ENCODE measurements at places on chromosomes 7 and 10. TPM values are rescaled to one million over a fixed set of nuclear protein-coding genes. Genes with fewer than 3 reads are reported as not detected.

DNA sequence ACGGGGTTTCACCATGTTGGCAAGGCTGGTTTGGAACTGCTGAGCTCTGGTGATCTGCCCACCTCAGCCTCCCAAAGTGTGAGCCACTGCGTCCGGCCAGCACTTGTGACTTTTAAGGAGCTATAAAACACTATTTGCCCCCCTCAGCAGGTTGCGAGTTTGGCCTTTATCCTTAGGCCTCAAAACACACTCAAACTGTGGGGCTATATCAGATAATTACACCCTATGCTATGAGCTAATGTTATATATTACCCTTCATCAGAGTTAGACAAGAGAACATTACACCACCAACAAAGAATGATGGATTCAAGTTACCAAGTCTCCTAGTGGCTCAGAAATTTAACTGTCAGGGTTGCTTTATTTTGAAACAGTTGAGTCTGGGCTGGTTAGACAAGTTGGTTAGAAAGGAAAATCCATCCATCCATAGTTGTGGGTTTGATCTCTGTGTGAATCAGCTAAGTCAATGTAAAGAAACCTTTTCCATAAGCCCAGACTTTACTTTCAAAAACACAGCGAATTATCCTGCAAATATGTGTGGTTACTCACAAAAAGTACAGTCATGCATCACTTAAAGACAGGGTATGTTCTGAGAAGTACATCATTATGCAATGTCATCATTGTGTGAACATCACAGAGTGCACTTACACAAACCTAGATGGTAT lies 115.8 kb downstream of the SEMA3D start:
- H3K36me3 ChIP-seq = peaks cover 4% of the 10 kb centered on the region
- H3K4me1 ChIP-seq = peaks cover 43% of the 10 kb centered on the region
- no peaks in the 10 kb centered on the region for H3K27me3 ChIP-seq
- H3K27ac ChIP-seq = no peak overlapping the region
- no peak for DNase-seq
- H3K4me3 ChIP-seq = no peak overlapping the region

DNA sequence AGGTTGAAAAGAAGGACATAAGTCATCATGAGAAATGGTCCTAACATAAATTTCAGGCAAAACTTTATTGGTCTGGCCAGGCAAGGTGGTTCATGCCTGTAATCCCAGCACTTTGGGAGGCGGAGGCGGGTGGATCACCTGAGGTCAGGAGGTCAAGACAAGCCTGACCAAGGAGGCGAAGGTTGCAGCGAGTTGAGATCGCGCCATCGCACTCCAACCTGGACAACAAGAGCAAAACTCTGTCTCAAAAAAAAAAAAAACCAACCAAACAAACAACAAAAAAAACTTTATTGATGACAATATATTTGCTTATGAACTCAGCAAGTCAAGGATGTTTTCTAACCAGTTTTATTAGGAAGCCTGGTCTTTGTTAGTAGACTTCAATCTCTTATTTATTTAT lies 54.6 kb upstream of the ARHGAP21 start:
- H3K27ac ChIP-seq = no peak overlapping the region
- no peaks in the 10 kb centered on the region for H3K36me3 ChIP-seq
- H3K4me1 ChIP-seq = peaks cover 1% of the 10 kb centered on the region
- no peaks in the 10 kb centered on the region for H3K27me3 ChIP-seq
- DNase-seq = no peak
- no peak overlapping the region for H3K4me3 ChIP-seq

DNA sequence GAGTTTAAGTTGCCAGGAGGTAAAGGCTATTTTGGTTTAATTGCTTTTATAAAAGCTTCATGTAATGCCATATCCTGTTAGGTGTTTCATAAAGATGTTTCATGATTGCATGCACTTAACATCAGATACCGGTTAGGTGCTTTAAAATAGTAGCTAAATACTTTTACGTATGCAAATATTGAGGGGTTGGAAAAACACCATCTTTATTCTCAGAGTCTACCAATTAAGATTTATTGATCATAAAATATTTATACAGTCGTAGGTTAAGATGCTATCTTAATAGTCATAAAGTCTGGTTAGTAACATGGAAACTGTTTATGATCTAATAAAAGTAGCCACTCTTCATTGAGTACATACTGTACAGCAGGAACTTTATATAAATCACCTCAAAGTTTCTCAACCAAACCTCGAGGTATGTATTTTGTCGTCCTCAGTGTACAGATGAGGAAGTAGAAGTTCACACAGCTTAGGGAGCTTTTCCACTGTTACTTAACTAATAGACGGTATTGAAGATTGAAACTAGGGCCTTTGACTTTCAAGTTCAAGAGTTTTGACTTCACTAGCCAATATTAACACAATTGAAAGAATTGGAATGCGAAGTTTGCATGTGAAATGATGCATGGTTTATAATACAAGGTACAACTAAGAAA lies 897.1 kb downstream of the GATA3 start:
- peaks cover 2% of the 10 kb centered on the region for H3K27me3 ChIP-seq
- no peak overlapping the region for H3K27ac ChIP-seq
- no peaks in the 10 kb centered on the region for H3K4me1 ChIP-seq
- no peak overlapping the region for H3K4me3 ChIP-seq
- no peak for DNase-seq
- H3K36me3 ChIP-seq = no peaks in the 10 kb centered on the region

- no peak overlapping the region for H3K4me3 ChIP-seq
- H3K27me3 ChIP-seq = no peaks in the 10 kb centered on the region
- peaks cover 2% of the 10 kb centered on the region for H3K4me1 ChIP-seq
- peaks cover 18% of the 10 kb centered on the region for H3K36me3 ChIP-seq
- DNase-seq = no peak
These were observed 73.7 kb upstream of the CAMK2B start for GRCh38 chr7:44398953-44399574.

DNA sequence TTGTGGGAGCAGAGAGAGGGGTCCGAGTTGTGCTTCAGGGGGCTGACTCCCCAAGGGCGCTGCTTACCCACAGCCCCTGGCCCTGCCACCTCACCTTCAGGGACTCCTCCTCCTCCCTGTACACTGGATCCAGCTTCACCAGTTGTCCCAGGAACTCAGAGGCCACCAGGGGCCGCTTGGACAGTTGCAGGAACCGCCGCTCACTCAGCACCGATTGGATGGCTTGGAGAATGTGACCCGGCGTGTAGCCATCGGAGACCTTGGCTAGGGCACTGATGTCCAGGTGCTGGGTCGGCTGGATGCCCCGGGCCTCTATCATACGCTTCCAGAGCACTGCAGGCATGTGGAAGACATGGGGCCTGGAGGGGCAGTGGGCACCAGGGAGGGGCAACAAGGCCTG lies 4.5 kb upstream of the ASB10 start:
- H3K4me1 ChIP-seq = no peaks in the 10 kb centered on the region
- H3K27ac ChIP-seq = no peak overlapping the region
- H3K27me3 ChIP-seq = peaks cover 35% of the 10 kb centered on the region
- H3K4me3 ChIP-seq = no peak overlapping the region
- no peaks in the 10 kb centered on the region for H3K36me3 ChIP-seq

KIF11 gene
- total RNA-seq = 25.9 TPM

GNAT3 gene
- total RNA-seq = not detected

INA gene
- total RNA-seq = 6.2 TPM

GPR22 gene
- total RNA-seq = not detected

Measured in progenitor cell of endocrine pancreas (in vitro differentiated cells).